Fibroblast of skin of left quadriceps (primary cell): ENCODE measurements at places on chromosomes 6 and 20.

GRCh38 chr6:87099472-87099871 is 4.6 kb upstream of the CGA start:
- DNase-seq, result no peak

DNA sequence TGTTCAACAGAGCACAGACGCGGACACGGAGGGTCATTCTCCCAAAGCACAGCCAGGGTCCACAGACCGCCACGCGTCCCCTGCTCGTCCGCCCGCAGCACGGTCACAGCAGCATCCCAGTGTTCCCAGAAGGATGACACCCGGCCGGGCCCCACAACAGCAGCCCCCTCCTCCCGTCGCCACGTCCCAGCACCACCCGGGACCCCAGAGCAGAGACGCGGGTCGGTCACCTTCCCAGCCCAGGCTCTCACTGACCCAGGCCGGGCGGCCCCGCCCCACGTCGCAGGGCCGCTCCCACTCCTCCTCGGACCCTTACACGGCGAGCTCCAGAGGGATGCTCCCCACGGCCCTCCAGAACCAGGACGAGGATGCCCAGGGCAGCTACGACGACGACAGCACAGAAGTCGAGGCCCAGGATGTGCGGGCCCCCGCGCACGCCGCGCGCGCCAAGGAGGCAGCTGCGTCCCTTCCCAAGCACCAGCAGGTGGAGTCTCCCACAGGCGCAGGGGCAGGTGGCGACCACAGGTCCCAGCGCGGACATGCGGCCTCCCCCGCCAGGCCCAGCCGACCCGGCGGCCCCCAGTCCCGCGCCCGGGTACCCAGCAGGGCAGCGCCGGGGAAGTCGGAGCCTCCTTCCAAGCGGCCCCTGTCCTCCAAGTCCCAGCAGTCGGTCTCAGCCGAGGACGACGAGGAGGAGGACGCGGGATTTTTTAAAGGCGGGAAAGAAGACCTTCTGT is 64.3 kb downstream of the FNDC1 start:
- no peak for DNase-seq

- no peak for DNase-seq
Measured at GRCh38 chr20:32188376-32189122, 19.0 kb downstream of the PLAGL2 start.

- no peak for DNase-seq
Measured at GRCh38 chr6:57423468-57423867, 106.0 kb downstream of the PRIM2 start.

DNA sequence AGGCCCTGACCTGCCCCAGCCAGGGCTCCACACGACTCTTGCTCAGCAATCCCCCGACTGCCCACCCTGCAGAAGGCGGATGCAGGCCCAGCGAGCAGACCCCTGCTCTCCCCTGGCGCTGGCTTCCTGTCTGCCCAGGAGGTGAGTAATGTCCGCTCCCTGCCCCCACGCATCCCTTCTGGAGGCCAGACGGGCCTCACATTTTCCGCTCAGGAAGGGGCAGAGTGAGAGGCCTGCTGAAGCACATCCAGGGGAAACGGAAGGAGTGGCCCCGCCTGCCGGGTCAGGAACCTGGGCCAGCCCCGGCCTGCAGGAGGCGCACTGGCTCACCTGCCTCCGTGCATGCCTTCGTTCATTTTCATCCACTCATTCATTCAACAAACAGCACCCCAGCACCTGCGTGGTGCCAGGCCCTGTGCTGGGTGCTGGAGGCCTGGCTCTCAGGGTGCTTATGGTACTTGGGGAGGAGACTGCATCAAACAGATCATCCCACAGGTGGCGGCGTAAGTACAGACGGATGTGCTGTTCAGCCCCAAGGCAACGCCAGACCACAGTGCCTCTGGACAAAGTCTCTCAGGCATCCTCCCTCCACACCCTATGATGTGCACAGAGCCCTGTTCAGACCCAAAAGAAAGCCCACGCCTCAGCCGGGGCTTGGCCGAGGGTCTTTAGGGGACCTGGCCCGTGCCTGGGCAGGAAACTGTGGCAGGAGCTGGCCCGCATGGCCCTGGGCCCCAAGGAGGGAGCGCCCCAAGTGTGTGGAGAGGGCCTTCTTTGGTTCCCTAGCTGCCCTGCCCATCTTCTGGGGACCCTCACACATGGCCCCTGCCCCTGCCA is 112.1 kb downstream of the ASXL1 start:
- DNase-seq, result no peak

- no peak for DNase-seq
Measured at GRCh38 chr20:61163031-61163430, 89.0 kb upstream of the CDH4 start.

DNA sequence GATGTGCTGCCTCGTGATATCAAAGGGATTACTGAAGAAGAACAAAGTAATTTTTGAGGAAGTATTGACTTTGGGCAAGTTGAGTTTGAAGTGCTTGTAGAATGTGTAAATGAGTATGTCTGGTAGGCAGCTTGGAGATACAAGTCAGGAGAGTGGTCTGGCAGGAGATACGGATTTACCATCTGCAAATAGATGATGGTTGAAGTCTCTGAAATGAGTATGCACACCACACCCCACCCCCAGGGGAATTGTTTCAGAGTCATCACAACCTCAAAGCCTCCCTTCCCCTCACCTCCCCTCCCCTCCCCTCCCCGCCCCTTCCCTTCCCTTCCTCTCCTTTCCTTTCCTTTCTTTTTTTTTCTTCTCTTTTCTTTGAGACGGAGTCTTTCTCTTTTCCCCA is 16.4 kb upstream of the MCUR1 start:
- no peak for DNase-seq

DNA sequence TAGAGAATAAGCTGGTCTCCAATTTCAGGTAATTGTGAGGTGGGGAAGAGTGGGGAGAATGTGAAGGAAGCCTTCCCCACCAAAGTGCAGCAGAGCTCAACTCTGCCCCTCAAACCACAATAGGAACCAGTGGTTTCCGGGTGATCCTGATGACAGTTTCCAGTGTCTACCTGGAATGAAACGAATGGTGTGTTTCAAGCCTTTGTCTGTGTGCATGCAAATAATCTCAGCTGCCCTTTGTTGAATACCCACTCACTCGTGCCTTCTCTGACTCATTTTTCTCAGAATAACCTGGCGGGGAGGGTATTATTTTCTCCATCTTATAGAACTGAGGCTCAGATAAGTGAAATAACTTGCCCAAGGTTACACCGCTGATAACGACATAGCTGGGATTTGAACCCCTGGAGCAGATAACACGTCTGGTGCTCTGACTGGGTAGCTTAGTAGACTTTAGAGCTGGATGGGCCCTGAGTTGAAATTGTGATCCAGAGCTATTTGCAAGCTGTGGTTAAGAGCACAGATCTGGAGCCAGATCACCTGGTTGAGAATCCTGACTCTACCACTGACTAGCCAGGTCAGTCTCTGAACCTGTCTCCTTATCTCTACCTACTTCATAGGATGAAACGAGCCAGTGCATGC is 85.1 kb downstream of the EYA2 start:
- DNase-seq, result no peak

- no peak for DNase-seq
Measured at GRCh38 chr6:34462551-34462971, 3.3 kb upstream of the PACSIN1 start.

GRCh38 chr6:56096946-56097621 is 150.3 kb downstream of the COL21A1 start:
- no peak for DNase-seq

DNA sequence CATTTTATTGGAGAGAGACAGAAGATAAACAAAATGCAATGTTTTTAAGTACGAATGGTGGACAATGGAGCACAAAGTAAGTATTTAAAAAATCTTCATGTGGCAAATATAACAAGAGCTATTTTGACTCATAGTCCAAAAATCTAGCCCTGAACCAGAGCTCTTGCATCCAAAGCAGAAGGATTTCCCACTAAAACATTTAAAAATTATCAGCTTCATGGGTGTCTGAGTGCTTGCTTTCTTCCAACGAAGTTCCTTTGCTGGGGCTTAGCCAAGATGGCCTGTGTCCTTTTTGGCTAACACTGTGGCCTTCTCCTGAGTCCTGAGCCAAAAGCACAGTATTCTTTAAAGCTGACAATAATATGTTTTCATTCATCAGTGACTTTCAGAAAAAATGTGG is 161.7 kb downstream of the RIMS1 start:
- no peak for DNase-seq

- no peak for DNase-seq
Measured at GRCh38 chr6:87705070-87705691, 3.1 kb upstream of the AKIRIN2 start.

- DNase-seq, result no peak
Measured at GRCh38 chr20:19012676-19013075, 199.1 kb downstream of the SCP2D1 start.

- DNase-seq, result no peak
Measured at GRCh38 chr6:6331393-6331792, 10.9 kb upstream of the F13A1 start.

DNA sequence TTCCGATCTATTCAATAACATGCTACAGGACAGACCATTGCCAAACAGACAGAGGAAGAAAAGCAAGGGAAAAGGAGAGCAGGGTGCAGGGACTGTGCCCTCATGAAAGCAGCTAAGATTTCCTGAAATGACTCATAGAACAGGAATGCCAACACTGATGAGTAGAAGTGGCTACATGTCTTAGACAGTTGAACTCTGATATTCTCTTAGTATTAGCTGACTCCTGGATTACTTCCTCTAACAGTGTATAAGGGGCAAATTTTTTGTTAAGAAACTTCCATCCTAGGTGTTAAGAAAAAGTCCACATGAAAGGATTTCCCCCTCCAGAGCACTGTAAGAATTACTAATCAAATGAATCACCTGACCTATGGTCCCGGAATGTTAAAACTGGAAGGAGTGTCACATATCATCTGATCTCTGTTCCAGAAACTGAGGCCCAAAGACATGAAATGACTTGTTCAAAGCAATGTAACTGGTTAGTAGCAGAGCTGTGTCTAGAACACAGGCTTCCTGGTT is 224.9 kb downstream of the IBTK start:
- DNase-seq, result no peak

DNA sequence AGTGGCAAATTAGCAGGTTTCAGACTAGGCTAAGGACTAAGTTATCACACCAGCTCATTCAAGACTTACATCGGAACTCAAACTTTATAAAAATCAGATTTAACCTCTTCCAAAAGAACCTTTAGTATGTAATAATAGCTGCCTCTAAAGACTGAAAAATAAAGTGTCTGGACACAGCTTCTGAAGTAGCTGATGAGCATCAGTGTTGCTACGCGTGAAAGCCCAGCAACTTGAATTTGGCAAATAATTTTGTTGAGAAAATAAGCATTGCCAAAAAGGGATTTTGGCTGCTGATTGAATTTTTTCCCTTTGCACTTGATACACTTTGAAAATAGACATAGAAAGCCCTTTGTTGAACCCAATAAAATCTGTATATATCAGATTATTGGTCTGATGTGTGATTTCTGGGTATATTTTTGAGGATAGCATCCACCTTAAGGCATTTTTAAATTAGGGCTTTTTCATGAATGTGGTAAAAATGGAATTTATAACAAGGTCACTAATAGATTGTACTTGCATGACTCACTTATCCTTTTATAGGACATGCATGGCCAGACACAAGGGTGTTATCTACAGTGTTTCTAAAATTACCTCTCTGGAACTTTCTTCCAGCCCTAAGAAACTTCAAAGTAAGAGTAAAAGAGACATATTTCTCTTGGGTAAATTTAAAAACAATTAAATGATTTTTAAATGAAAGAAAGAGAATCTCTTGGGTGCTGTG is 350.4 kb downstream of the TENT5A start:
- peak; percentile 33 for DNase-seq

- no peak for DNase-seq
Measured at GRCh38 chr20:63108247-63108646, 101.5 kb upstream of the BHLHE23 start.

DNA sequence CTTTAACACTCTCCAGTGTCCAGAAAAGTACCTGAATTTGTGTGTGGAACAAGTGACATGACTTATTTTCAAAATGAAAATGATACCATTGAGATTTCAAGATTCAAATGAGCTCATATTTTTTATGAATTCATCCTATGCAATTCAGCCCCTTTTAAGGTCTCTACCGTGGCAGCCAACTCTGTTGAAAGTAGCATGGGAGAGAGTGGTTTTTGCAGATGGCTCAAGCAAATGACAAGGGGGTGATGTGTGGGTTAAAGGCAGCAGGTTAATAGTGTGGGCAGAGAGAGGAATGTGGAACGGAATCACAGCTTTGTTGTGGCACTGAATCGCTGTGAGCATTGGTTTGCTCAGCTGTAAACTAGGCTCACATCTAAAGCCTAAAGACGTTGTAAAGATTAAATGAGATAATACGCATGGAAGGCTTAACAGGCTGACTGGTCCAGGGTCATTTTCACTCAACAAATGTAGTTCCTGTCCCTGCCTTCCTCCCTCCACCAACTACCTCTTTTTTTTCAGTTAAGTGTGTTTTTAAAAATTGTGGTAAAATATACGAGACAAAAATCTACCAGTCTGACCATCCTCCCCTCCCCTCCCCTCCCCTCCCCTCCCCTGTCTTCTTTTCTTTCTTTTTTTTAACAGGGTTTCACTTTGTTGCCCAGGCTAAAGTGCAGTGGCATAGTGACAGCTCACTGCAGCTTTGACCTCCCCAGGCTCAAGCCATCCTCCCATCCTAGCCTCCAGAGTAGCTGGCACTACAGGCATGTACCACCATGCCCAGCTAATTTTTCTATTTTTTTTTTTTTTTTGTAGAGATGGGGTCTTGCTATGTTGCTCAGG is 114.7 kb upstream of the ZNF217 start:
- DNase-seq, result peak; percentile 36

GRCh38 chr6:17417817-17418216 is 24.4 kb downstream of the CAP2 start:
- peak; percentile 92 for DNase-seq

DNA sequence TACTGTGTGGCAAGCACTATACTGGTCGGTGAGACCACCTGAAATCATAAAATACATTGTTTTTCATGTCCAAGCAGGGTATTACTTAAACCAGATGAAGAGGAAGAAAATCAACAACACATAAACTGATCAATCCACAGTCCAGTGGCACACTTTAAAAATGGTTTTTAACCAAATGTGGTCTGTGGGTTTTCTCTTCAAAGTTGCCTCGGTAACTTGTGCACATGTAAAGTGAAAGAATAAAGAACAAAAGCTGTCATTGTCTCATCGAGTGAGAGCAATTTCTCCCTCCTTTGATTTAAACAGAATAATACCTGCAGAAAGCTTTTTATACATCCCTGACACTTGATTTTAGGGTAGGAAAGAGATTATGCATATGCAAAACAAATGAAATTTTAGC is 3.7 kb downstream of the FLRT3 start:
- DNase-seq, result no peak

- no peak for DNase-seq
Measured at GRCh38 chr6:49530141-49530776, 20.2 kb upstream of the C6orf141 start.

- no peak for DNase-seq
Measured at GRCh38 chr20:63363013-63363957, 2.1 kb upstream of the CHRNA4 start.

DNA sequence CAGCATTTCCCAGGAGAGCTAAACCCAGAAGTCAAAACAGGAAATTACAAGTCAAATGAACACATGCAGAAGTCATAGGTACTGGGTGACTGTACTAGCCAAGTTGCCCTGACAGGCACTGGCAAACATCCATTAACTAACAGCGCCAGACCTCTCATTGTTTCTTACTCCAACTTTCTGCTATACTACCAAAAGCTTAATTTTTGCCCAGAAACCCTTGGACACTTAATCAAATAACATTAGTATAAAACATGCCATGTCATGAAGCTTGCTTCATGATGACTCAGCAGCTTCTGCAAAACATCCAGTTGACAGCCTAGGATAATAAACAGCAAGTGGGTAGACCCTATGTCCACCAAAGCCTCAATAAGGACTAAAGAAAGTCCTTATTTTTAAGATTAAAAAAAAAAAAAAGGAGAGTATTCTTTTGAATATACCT is 3.5 kb downstream of the NUP153 start:
- DNase-seq, result no peak
